ENCODE measurements at places on chromosomes 5 and 9.

DNA sequence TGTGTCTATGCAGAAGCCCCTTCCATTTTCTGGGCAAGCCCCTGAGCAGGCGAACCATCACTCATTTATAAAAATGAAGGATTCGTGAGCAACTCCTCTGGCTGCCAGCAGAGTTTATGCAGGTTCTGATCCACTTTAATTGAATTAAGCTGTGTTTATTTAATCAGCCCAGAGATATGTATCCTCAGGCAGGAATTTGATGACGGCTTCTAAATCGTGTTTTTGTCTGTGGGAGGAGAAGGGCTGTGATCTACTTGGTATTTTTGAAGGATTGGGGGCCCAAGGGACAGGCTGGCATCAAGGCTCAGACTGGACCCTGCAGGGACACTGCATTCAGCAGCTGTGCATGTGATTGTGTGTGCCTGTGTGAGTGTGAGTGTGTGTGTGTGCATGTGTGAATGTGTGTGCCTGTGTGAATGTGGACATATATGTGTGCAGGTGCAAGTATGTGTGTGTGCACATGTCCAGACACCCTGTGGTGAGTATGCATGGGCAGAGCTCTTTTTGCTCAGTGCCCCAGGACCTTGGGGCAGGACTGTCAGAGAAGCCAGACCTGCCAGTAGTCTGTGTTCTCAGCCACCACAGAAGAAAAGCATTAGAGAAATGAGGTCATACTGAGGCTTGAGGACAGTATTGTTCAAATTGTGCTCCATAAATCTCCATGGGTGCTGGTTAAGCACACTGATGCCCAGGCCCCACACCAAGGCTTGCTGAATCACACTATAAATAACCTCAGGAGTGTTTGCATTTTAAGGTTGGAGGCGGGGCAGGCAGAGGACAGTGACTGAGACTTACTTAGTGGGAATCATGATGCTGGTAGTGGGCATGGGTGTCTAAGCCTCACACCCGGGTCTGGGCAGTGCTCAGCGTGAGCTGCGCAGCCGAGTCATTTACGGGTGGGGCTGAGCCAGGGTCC, 164.0 kb downstream of the CARTPT start:
- no peak for DNase-seq

DNA sequence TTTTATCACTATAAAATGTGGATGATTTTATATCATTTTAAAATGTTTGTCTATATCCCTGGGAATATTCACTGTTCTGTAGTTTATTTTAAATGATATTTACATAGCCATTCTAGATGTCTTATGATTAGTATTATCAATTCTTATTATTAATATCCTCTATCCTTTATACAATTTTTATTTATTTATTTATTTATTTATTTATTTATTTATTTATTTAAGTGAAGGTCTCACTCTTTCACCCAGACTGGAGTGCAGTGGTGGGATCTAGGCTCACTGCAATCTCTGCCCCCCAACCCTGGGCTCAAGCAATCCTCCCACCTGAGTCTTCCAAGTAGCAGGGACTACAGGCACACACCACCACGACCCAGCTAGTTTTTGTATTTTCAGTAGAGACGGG, 1848.9 kb downstream of the EFNA5 start:
- no peak for DNase-seq

DNA sequence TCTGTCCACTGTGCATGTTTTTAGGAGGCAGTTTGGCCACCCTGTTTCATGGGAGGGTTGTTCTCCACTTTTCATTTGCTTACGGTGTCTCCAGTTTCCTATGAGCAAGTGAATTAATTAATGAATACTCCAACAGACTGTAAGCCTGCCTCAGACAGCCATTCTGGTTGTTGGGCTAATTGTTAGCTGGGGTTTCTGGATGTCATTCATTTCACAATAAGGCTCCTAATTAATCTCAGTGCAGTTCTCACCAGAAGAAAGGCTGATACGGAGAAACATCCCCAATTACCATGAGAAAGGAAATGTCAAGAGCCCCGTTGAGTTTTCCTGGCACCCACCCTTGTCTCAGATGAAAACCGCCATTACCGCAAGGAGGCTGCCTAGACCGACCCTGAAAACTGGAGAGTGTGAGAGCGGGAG, 75.8 kb downstream of the MAP1B start:
- DNase-seq: no peak

- no peak for DNase-seq
Measured at GRCh38 chr9:130185490-130186031, 13.4 kb downstream of the NCS1 start.

- DNase-seq: no peak
Measured at GRCh38 chr5:159976921-159977320, 32.0 kb upstream of the TTC1 start.
